Hypothalamus (tissue), 51 donors: ENCODE measurements at places on chromosomes 2 and 18.

GRCh38 chr2:133777574-133777960, 209.3 kb upstream of the NCKAP5 start:
- no peak for DNase-seq

GRCh38 chr2:21438949-21439348, 315.2 kb downstream of the TDRD15 start:
- DNase-seq = no peak

DNA sequence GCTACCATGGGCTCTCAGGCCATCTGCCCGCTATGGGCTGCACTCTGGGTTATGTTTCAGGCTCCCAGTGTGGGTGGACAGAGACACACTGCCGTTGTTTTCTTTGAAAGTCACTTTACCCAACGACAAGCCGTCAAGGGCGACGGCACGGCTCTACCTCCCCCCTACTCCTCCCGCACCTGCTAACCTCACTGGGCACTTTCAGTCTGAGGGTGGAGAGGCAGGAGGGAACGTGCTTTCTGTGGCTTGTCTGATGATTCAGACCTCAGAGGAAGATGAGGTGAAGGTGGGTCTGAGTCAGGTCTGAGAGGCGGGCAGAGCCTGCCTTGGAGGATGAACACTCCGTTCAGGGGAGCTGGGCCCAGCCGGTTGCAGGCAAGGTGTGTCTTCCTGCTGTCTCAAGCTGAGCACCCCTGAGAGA, 147.6 kb upstream of the HDAC4 start:
- DNase-seq = no peak

GRCh38 chr2:167265004-167265403, 376.7 kb downstream of the XIRP2 start:
- DNase-seq = no peak

- DNase-seq = no peak
Measured at GRCh38 chr2:75602724-75603342, 42.1 kb upstream of the EVA1A start.

DNA sequence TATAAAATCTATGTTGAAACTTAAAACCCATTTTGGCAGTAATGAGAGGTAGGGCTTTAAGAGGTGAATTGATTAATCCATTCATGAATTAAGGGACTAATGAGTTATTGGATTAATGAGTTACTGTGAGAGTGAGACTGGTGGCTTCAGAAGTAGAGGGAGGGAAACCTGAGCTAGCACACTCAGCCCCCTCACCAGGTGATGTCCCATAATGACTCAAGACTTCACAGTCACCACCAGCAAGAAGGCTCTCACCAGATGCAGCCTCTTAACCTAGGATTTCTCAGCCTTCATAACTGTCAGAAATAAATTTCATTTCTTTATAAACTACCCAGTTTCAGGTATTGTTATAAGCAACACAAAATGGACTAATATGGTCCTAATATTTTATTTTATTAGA, 621.7 kb upstream of the ACVR2A start:
- no peak for DNase-seq
